ENCODE measurements at places on chromosomes 12 and 14.

DNA sequence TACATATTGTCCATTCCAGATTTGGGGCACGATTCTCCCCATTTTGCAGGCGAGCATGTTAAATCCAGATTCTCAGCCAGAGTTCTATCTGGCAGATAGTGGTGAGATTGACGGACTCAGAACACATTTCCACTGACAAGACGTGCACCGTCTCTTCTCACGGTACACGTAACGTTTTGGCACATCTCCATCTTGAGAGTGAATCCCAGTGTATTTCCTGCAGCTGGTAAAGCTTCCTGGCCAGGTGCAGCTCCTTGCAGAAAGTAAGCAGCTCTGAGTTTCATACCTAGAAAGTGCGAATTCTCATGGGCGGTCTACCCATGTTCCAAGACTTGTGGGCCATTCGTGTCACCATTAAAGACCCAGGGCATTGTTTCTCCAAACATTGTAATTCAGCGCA lies 102.6 kb downstream of the TSPAN9 start:
- DNase-seq, result no peak

DNA sequence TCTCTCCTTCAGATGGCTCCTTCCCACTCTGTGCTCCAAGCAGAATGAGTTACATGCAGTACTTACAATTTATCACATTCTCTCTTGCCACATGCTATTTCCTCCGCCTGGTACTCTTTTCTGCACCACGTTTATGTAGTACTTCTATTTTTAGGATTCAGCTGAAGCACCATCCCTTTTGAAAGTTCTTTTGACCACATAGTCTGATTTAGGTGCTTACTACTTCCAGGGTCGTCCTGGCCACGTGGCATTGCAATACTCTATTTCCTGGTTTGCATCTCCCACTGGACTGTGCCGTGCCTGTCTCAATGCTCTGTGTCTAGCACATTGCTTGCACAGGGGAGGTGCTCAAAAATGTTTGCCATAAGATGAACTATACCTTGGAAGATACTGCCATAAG lies 16.3 kb upstream of the TBC1D30 start:
- no peak for DNase-seq

- DNase-seq, result no peak
Measured at GRCh38 chr12:76219806-76220205, 128.4 kb downstream of the BBS10 start.

DNA sequence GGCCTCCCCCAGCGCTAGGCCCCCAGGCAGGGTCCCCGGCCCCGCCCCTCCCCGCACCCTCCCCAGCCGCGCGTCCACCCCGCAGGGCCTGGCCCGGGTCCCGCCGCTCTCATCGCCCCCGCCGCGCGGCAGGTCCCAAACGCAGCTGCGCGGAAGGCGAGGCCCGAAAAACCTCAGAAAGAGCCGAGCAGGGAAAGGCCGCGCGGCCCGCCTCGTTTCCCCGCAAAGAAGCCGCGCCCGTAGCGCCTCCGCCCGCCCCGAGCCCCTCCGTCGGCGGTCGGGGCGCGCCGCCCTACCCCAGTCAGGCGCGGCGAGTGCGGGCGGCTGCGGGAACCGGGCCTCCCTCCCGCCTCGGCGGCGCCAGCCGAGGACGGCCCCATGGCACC lies 324 bp downstream of the POLE start:
- DNase-seq, result no peak

- no peak for DNase-seq
Measured at GRCh38 chr12:47816403-47817271, 3.1 kb downstream of the HDAC7 start.
